ENCODE measurements at places on chromosomes 12 and 14. TPM values are rescaled to one million over a fixed set of nuclear protein-coding genes. Genes with fewer than 3 reads are reported as not detected.
A peak's percentile ranks its signal among the peaks of the same experiment; 100 is the strongest.

- DNase-seq, result no peak
- no peaks in the 10 kb centered on the region for H3K4me1 ChIP-seq
- no peak overlapping the region for H3K4me3 ChIP-seq
- no peak overlapping the region for H3K27ac ChIP-seq
These were observed 33.4 kb downstream of the CCER1 start for GRCh38 chr12:90921536-90921935.

The GLIPR1L2 gene
- total RNA-seq, result 0.44 TPM

DNA sequence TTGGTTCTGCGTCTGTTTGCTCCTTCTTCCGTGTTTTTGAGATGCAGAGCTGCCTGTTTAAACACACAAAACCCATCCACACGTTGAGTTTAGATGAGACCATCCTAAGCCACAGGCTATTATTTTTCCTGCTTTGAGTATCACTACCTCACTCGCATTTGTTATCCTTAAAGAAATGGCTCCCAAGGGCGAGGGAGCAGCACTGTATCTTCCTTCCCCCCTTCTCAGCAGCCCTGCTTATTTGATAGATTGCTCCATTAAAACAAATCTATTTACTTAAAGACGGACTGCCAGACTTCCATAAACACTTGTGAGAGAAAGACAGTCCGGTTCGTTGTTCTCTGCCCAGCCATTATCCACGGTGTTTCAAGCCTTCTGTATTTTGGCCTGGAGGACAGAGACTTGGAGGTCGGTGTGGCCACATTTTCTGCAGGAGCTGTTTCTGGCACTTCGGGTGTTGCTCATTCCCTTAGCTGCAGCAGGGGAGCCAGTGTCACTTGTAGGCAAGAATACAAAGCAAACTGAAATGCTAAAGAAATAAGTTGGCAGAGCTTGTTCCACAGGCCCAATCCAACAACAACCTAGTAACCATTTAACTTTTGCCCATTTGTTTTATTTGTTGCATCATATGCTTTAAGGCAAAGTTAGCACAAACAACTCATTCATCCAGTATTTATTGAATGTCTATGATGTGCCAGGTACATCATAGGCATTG lies 275.4 kb downstream of the TTC6 start:
- H3K27ac ChIP-seq, result no peak overlapping the region
- peaks cover 7% of the 10 kb centered on the region for H3K4me1 ChIP-seq
- no peak for DNase-seq
- no peaks in the 10 kb centered on the region for H3K27me3 ChIP-seq
- H3K36me3 ChIP-seq, result no peaks in the 10 kb centered on the region

GRCh38 chr12:80838024-80838658 lies 99.6 kb downstream of the LIN7A start:
- no peaks in the 10 kb centered on the region for H3K4me1 ChIP-seq
- no peak for DNase-seq
- no peak overlapping the region for H3K4me3 ChIP-seq
- H3K27me3 ChIP-seq, result no peaks in the 10 kb centered on the region
- no peak overlapping the region for H3K27ac ChIP-seq

- no peak overlapping the region for H3K4me3 ChIP-seq
- DNase-seq, result no peak
- H3K36me3 ChIP-seq, result no peaks in the 10 kb centered on the region
- peaks cover 12% of the 10 kb centered on the region for H3K4me1 ChIP-seq
- no peak overlapping the region for H3K27ac ChIP-seq
These were observed 150.2 kb downstream of the DYRK2 start for GRCh38 chr12:67798768-67799167.

DNA sequence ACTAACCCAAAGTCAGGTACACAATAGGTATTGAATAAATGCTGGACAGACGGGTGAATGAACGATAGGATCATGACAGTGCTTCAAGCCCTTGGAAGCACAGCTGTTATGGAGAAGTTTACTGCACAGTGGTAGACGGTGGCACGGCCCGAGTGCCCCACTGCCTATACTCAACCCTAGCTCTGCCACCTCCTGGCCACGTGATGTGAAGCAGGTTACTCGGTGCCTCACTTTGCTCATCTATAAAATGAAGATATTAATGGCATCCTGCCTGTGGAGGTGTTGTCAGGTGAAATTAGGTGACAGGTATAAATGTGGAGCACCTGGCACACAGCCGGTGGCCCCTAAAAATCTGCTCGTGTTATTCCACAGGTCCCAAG lies 5.8 kb downstream of the ASB2 start:
- peak overlapping the region; percentile 59 for H3K4me3 ChIP-seq
- H3K27ac ChIP-seq, result no peak overlapping the region
- peaks cover 76% of the 10 kb centered on the region for H3K4me1 ChIP-seq
- no peaks in the 10 kb centered on the region for H3K36me3 ChIP-seq
- H3K27me3 ChIP-seq, result no peaks in the 10 kb centered on the region

- H3K27me3 ChIP-seq, result no peaks in the 10 kb centered on the region
- H3K36me3 ChIP-seq, result no peaks in the 10 kb centered on the region
- no peak overlapping the region for H3K27ac ChIP-seq
- peaks cover 24% of the 10 kb centered on the region for H3K4me1 ChIP-seq
- DNase-seq, result no peak
- no peak overlapping the region for H3K4me3 ChIP-seq
These were observed 88.4 kb upstream of the PARP11 start for GRCh38 chr12:3961591-3961990.

DNA sequence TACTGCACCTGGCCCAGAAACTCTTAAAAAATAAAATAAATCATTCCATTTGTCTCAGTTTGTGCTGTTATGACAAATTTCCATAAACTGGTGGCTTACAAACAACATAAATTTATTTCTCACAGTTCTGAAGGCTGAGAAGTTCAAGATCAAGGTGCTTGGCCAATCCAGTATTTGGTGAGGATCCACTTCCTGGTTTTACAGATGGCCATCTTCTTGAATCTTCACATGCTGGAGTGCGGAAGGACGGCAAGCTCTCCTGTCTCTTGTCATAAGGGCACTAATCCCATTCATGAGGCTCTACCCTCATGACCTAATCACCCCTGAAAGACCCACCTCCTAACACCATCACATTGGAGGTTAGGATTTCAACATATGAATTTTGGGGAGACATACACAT lies 29.9 kb upstream of the MYBPC1 start:
- no peaks in the 10 kb centered on the region for H3K4me1 ChIP-seq
- H3K4me3 ChIP-seq, result no peak overlapping the region
- no peak overlapping the region for H3K27ac ChIP-seq
- no peaks in the 10 kb centered on the region for H3K36me3 ChIP-seq

- no peaks in the 10 kb centered on the region for H3K4me1 ChIP-seq
- H3K27ac ChIP-seq, result no peak overlapping the region
- no peak overlapping the region for H3K4me3 ChIP-seq
- DNase-seq, result no peak
- H3K36me3 ChIP-seq, result no peaks in the 10 kb centered on the region
These were observed 23.6 kb upstream of the UTP20 start for GRCh38 chr12:101256266-101256665.

The OAS1 gene
- 3.4 TPM for total RNA-seq

DNA sequence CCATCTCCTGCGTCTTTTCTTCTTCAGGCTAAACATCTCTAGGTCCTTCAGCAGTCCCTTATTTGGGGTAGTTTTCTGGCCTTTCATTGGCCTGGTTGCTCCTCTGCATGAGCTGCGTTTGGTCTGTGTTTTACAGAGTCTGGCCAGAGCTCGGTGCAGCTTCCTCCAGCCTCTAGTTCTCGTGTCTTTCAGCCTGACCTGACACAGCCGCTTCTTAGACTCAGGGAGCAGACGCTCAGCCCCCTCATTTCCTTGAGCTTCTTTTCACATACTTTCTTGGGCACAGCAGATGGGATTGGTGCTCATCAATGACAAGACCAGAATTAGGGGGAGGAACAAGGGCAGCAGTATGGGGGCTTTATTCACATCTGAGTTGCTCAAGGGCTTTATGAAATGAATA lies 13.6 kb upstream of the GSG1 start:
- no peak for DNase-seq
- H3K36me3 ChIP-seq, result no peaks in the 10 kb centered on the region
- no peak overlapping the region for H3K4me3 ChIP-seq
- no peaks in the 10 kb centered on the region for H3K4me1 ChIP-seq
- H3K27ac ChIP-seq, result no peak overlapping the region

The SLC48A1 gene
- 5.8 TPM for total RNA-seq

- no peaks in the 10 kb centered on the region for H3K36me3 ChIP-seq
- DNase-seq, result no peak
- peaks cover 10% of the 10 kb centered on the region for H3K4me1 ChIP-seq
- no peaks in the 10 kb centered on the region for H3K27me3 ChIP-seq
- no peak overlapping the region for H3K27ac ChIP-seq
These were observed 21.9 kb upstream of the PTGR2 start for GRCh38 chr14:73829526-73830431.

The ZNF891 gene
- 4.5 TPM for total RNA-seq

The PPP1R36 gene
- not detected for total RNA-seq

The ERP27 gene
- total RNA-seq, result 16.2 TPM

The CLEC4A gene
- total RNA-seq, result 0.39 TPM

DNA sequence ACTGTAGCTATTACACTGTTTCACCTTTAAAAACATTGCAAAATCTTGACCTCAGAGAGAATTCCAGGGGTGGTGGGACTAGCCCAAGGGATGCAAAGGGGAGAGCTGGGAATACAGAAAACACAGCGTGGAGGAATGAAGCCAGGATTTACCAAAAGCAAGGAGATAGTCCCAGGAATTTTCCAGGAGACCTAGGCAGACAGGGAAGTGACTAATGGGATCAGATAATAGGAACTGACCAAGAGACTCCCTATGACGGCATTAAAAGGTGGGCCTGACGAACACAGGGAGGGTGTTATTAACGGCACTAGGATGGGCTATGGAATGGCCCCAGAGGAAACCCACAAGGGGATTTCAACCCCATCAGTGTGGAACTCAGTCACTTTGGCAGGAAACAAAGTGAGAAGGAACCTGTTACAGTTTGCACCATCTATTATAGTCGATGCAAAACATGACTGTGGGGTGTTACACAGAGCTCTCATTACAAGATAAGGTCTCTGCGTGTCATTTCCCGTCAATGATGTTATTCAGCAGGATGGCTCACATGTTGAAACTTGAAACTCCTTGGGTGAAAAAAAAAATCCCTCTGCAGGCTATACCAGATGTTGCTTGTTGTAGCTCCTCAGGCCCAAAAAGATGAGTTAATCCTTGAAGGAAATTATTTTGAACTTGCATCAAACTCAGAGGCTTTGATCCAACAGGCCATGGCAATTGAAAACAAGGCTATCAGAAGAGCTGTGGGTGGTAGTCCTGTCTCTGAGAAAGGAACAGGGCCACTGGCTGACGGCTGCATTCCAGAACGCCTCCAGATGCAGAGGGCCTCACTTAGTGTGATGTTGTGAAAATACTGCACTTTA lies 58.7 kb downstream of the DRAM1 start:
- no peak overlapping the region for H3K4me3 ChIP-seq
- no peaks in the 10 kb centered on the region for H3K36me3 ChIP-seq
- H3K27me3 ChIP-seq, result no peaks in the 10 kb centered on the region

The RAB5B gene
- 21.6 TPM for total RNA-seq

- peak; percentile 72 for DNase-seq
- H3K36me3 ChIP-seq, result no peaks in the 10 kb centered on the region
- no peak overlapping the region for H3K4me3 ChIP-seq
- no peaks in the 10 kb centered on the region for H3K27me3 ChIP-seq
These were observed 247.1 kb downstream of the AKAP6 start for GRCh38 chr14:32576088-32576795.

The PTGER2 gene
- 4.8 TPM for total RNA-seq

- H3K27ac ChIP-seq, result no peak overlapping the region
- no peaks in the 10 kb centered on the region for H3K27me3 ChIP-seq
- no peaks in the 10 kb centered on the region for H3K4me1 ChIP-seq
- H3K36me3 ChIP-seq, result no peaks in the 10 kb centered on the region
- no peak for DNase-seq
These were observed 184.7 kb downstream of the SRGAP1 start for GRCh38 chr12:64029013-64029857.

The BDKRB1 gene
- total RNA-seq, result not detected

The IAPP gene
- total RNA-seq, result not detected

- no peak for DNase-seq
- H3K36me3 ChIP-seq, result peaks cover 12% of the 10 kb centered on the region
- no peaks in the 10 kb centered on the region for H3K27me3 ChIP-seq
These were observed 170.1 kb upstream of the AMIGO2 start for GRCh38 chr12:47249719-47250357.

The ADAM20 gene
- 0.14 TPM for total RNA-seq

- H3K4me1 ChIP-seq, result peaks cover 7% of the 10 kb centered on the region
- no peak overlapping the region for H3K4me3 ChIP-seq
- no peak overlapping the region for H3K27ac ChIP-seq
- no peaks in the 10 kb centered on the region for H3K36me3 ChIP-seq
- peaks cover 21% of the 10 kb centered on the region for H3K27me3 ChIP-seq
These were observed 1.1 kb downstream of the MSRB3 start for GRCh38 chr12:65279369-65280112.

- H3K4me1 ChIP-seq, result peaks cover 2% of the 10 kb centered on the region
- H3K27me3 ChIP-seq, result no peaks in the 10 kb centered on the region
- H3K27ac ChIP-seq, result no peak overlapping the region
- DNase-seq, result no peak
- no peak overlapping the region for H3K4me3 ChIP-seq
These were observed 52.8 kb upstream of the PLXNC1 start for GRCh38 chr12:94095618-94096017.

GRCh38 chr12:87227162-87227561 lies 802.0 kb downstream of the C12orf50 start:
- H3K27ac ChIP-seq, result no peak overlapping the region
- H3K4me1 ChIP-seq, result no peaks in the 10 kb centered on the region
- no peaks in the 10 kb centered on the region for H3K27me3 ChIP-seq
- DNase-seq, result no peak

GRCh38 chr12:129871991-129872972 lies 31.5 kb downstream of the TMEM132D start:
- H3K4me1 ChIP-seq, result no peaks in the 10 kb centered on the region
- no peak for DNase-seq
- no peaks in the 10 kb centered on the region for H3K27me3 ChIP-seq
- no peak overlapping the region for H3K27ac ChIP-seq
- H3K4me3 ChIP-seq, result no peak overlapping the region

- no peaks in the 10 kb centered on the region for H3K27me3 ChIP-seq
- no peak overlapping the region for H3K4me3 ChIP-seq
- DNase-seq, result no peak
- H3K36me3 ChIP-seq, result no peaks in the 10 kb centered on the region
- no peak overlapping the region for H3K27ac ChIP-seq
These were observed 121.4 kb upstream of the PCED1B start for GRCh38 chr12:46958053-46958452.

GRCh38 chr12:109735825-109736551 lies 22.4 kb downstream of the FAM222A start:
- no peaks in the 10 kb centered on the region for H3K36me3 ChIP-seq
- no peak overlapping the region for H3K4me3 ChIP-seq
- DNase-seq, result no peak
- peaks cover 8% of the 10 kb centered on the region for H3K27me3 ChIP-seq
- H3K27ac ChIP-seq, result no peak overlapping the region
